ENCODE measurements at places on chromosomes 5 and 9. TPM values are rescaled to one million over a fixed set of nuclear protein-coding genes. Genes with fewer than 3 reads are reported as not detected.

DNA sequence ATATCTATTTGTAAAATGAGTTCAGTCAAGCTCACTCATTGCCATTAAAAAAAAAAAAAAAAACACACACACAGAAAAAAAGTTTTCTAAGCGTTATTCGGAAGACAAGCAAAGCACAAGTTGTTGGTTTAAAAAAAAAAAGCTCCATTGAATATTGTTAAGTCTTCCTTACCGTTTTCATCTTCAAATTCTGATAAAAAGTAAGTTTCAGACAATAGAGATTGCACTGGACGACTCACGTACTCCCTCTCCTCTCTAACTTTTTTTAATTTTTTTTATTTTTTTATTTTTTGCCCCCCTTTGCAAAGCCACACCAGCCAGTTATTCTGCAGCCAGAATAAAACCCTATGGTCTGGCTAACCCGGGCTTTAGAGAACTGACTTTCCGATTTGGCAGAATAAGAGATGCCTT, 544 bp downstream of the ADAMTS6 start:
- DNase-seq, result peak; percentile 22

DNA sequence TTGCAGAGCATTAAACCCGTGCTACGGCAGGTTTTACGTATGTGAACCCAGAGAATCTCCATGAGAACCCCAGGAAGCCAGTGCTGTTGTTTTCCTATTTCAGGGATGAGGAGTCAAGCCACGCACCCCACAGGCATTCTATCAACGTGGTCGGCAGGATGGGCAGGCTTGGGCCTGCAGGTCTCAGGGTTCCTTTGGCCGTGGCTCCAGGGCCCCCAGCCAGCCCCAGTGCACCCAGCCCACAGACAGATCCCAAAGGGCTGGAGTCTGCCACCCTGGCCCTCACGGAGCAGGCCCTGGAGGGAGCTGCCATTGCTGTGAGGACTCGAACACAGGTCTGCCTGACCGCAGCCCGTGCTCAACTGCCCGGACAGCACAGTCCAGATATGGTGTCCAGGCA, 77.1 kb upstream of the STXBP1 start:
- no peak for DNase-seq

DNA sequence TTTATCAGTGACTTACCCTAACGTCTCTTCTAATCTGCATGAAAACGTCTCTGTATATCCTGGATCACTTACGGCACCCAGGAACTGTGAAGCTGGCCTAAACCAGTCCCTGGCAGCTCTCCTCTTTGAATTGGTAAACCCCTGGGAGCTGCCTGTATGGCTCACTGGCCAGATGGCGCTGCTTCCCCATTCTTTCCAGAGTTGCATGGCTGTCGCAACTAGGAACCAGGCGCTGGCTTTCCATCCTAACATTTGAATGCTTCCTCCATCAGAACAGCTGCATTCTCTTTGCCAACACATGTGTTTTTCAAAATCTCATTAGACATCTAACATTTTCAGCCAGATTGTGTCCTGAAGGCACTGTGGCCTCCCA, 8.0 kb upstream of the PCA3 start:
- DNase-seq, result peak; percentile 45

The SEMA4D gene
- 0.27 TPM for total RNA-seq

GRCh38 chr5:154002093-154002492, 36.6 kb downstream of the FAM114A2 start:
- no peak for DNase-seq

- no peak for DNase-seq
These were observed 35.6 kb downstream of the ATPSCKMT start for GRCh38 chr5:10214041-10214440.

DNA sequence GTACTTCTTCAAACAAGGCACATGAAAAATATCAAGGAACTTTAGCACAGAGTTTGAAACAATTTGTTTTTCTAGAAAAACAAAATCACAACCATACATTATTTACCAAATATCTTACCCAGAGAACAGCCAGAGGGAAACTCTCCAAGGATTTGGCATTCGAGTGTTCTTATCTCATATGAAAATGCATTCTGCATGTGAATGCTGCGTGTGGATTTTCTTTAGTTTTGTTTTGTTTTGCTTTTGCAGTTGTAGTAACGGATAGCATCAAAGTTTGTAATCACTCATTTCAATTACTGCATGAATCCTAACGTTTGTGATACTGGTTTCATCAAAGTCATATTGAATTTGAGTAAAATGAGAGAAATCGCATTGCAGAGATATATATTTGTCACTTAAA, 28.0 kb downstream of the ADAMTSL1 start:
- no peak for DNase-seq

DNA sequence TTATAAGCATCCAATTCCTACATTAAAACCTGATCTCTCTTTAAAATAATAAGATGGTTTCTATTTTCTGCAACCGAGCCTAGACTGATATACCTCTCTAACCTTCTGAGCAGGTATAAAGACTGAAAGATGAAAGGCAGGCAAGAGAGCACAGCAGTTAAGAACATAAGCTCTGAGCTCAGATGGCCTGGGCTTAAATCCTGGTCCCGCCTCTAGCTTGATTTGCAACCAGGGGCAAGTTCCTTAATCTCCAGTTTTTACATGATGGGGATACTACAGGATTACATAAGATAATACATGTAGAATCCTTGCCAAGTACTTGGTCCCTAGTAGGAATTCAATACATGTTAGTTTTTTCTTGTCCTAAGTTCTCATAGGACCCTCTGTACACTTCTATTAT, 33.9 kb downstream of the SLC24A2 start:
- DNase-seq, result no peak

GRCh38 chr5:118236108-118236849, 752.1 kb downstream of the DTWD2 start:
- DNase-seq, result no peak

The MARCHF11 gene
- not detected for total RNA-seq

- peak; percentile 95 for DNase-seq
These were observed 3.1 kb upstream of the ZNF474 start for GRCh38 chr5:122126177-122126755.

The IGFBPL1 gene
- total RNA-seq, result 22.9 TPM

The HTR1A gene
- not detected for total RNA-seq

DNA sequence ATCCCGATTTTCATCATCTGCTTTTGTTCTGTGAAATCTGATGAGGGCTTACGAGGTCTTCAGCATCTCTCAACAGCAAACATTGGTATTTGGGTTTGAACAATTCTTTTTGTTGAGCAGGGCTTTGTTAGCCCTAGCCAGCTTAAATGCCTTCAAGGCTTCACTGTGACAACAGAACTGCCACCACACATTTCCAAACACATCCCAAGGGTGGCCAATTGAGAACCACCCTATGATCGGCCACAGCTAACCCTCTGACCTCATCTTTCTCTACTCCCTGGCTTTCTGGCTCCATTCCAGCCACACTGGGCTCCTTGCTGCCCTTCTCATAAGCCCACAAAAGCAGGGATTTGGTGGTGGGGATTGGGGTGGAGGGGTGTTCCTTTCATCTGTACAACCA, 17.6 kb downstream of the MTX3 start:
- DNase-seq, result peak; percentile 30

The SHISAL2B gene
- not detected for total RNA-seq

- no peak for DNase-seq
These were observed 1079.4 kb upstream of the COX7C start for GRCh38 chr5:85538362-85538761.

DNA sequence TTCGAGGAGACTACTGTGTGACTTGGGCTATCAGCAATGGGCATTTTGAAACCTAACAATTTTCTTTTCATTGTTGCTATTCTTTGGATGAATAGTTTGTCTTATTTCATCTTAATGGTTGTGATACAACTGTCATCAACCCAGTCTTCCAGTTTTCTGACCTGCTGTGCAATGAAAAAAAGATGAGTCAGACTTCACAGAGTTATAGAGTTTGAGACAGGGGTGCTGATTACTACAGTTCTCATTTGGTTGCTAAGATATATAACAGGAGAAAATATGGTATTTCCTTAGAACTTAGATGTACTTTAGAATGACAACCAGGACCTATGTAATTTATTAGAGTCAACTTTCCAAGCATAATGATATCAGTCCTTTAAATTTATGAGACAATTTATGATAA, 564.4 kb upstream of the NUDT12 start:
- no peak for DNase-seq

The RANBP17 gene
- 0.42 TPM for total RNA-seq

The HMCN2 gene
- 0.21 TPM for total RNA-seq

DNA sequence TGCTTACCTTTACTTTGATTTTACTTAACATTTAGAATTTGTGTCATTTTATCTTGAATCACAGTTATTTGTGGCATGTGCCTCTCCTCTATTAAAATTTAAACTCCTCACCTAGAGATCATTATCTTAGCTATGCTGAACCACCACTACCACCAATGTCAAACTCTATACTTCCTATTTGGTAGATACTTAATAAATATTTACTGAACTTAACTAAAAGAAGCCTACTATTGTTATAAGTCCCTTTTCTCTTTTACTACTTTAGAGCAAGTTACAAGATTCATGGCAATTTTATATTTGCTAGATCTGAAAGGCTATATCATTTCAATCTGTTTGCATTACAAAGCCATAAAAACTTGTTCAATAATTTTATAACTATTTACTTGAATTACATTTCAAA, 273.3 kb upstream of the CCNH start:
- no peak for DNase-seq

DNA sequence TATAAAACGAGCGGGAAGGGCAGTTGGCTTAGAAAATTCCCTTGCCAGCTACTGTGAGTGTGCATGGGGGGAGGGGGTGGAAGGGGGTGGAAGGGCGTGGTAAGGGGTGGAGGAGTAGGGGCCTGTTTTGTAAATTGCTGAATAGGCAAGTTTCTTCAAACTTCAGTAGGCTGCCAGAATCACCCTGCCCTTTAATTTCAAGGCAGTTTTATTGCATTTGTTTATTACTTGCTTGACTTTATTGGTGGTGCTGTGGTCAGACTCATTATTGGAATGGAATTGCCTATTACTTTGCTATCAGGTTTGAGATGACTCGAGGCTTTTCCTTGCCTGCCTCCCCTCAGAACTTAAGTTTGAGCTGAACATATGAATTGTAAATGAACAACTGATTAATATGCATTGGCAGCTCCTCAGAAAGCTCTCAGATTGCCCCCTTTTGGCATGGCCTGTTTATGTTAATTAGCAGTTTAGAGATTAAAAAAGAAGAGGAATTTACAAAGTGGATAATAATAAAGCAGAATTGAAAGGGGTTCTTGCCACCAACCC, 76.0 kb downstream of the SEMA6A start:
- DNase-seq, result no peak

GRCh38 chr5:200985-201384, 9.7 kb downstream of the LRRC14B start:
- DNase-seq, result no peak

DNA sequence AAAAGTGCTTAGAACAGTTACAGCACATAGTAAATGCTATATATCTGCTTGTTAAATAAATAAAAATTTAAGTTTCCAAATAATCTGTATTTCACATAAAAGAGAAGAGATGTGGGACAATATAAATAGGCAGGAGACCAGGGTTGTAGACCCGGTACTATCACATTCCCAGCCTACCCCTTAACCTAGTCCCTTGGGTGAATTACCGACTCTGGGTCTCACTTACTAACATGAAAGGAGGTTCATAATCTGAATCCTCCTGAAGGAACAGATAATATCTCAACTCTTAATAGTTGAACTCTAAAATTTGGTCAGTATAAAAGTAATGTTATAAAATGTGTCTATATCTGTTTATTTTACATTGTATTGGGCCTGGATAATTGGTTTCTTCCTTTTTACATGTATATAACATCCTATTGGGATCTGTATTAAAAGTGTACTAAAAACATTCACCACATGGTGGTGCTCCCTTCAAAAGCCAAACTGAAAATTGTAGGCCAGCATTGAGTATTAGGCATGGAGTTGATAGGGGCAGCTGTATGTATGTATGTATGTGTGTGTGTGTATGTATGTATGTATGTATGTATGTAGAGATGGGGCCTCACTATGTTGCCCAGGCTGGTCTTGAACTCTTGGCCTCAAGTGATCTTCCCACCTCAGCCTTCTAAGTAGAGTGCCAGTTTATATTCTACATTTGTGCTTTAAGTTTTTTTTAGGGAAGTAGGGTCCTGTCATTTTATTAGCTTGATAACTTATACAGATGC, 64.2 kb upstream of the ABL1 start:
- DNase-seq, result peak; percentile 62

DNA sequence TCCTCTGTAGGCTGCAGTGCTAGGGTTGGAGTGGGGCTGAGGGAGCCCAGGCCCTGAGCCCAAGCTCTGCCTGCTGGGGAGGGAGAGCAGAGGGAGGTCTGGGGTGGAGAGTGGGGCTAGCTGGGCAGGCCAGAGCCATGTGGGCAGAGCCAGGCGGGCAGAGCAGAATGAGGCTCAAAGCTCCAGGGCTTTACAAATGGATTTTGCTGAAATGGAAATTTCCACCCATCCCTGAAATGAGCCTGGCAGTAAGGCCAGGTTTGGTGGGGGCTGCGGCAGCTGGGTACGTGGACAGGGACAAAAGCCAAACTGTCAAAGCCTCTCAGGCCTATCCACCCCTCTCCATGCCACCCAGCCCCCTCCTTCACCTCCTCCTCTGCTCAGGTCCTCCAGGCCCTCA, 74.2 kb upstream of the ARAP3 start:
- no peak for DNase-seq

GRCh38 chr9:31519011-31519410, 865.4 kb upstream of the ACO1 start:
- DNase-seq, result no peak

- no peak for DNase-seq
These were observed 146.8 kb downstream of the RNF180 start for GRCh38 chr5:64312491-64312890.

- no peak for DNase-seq
These were observed 184.2 kb downstream of the FANCC start for GRCh38 chr9:95133325-95133705.

The TAF11L11 gene
- not detected for total RNA-seq

The TLE1 gene
- 20.6 TPM for total RNA-seq

DNA sequence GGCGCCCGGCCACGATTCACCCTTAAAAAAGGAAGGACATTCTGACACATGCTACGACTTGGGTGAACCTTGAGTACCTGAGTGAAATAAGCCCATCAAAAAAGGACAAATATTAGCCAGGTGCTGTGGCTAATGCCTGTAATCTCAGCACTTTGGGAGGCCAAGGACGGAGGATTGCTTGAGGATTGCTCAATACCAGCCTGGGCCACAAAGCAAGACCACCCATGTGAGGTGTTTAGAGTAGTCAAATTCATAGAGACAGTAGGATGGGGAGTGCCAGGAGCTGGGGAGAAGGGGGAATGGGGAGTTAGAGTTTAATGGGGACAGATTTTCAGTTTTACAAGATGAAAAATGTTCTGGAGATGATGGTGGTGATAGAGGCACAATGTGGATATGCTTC, 32.1 kb upstream of the IER5L start:
- DNase-seq, result no peak

The C5orf24 gene
- total RNA-seq, result 109 TPM

DNA sequence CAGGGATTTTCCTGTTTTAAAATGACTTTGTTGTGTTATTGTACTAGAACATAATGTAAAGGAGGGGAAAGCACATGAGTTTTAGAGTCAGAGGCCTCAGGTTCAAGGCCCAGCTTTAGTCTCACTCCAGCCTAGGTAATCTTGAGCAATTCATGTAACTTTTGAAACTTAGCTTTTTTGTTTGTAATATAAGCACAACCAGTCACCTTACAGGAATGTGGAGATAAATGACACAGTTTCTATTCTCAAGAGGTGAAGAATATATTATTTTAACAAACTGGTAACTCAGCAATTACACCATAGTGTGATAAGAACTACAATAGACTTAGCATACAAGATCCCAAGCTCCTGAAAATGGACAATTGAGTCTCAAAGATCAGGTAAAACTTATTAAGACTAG, 51.2 kb downstream of the ADAMTS19 start:
- no peak for DNase-seq

The ANKRD34B gene
- not detected for total RNA-seq
